ENCODE measurements at places on chromosomes 6 and 20.

DNA sequence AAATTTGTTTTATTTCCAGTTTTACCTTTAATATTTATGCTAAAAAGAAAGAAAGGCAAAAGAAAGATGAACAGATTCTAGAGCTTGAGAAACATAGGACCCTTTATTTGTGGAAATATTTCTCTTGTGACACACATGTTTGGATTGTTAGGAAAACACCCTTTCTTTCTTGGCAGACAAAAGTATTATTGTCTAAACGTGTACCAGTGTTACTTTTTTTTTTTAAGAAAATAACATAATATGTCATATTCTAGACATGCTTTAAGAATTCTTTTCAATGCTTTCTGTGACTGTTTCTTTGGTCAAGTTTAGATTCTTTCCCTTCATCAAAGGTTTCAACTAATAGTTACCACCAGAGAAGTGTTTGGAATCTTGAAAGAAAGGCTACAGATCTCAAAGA lies 183.4 kb upstream of the CNR1 start:
- no peak for DNase-seq

GRCh38 chr20:47700327-47700726 lies 85.0 kb downstream of the SULF2 start:
- no peak for DNase-seq

DNA sequence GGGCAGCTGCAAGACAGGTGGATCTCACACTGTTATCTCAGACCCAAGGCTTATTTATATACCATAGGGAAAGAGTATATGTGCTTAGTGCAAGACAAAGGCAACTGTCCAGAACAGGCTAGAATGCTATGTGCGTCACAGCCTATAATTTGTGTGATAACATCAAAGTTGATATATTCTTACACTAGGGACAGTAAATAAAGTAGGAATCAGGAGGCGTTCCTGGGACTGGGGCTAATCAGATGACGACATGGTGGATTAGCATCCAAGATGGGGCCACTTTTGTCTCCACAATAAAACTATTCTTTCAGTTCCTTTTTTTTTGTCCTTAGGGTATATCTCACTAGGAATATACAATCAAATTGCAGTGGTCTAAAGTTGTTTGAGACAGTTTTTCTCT lies 54.9 kb upstream of the IER3 start:
- no peak for DNase-seq

DNA sequence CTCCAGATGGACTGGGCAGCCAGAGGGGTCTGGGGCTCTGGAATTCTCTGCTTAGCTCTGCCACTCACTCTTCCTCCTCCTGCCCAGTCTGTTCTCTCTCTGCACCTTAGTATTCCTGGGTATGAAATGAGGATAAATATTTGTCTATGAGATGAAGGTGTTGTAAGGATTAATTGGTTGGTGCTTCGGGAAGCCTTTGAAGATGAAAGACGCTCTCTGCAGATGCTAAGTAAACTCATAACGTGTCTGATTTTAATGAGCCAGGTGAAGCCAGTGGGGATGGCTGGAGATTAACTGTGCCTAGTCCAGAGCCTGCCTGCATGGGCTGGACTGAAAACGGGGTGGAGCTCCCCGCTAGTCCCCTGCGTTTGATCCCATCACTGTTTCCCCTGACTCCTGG lies 23.1 kb upstream of the TCP11 start:
- DNase-seq = no peak

GRCh38 chr20:47070176-47070575 lies 175.5 kb downstream of the EYA2 start:
- no peak for DNase-seq

DNA sequence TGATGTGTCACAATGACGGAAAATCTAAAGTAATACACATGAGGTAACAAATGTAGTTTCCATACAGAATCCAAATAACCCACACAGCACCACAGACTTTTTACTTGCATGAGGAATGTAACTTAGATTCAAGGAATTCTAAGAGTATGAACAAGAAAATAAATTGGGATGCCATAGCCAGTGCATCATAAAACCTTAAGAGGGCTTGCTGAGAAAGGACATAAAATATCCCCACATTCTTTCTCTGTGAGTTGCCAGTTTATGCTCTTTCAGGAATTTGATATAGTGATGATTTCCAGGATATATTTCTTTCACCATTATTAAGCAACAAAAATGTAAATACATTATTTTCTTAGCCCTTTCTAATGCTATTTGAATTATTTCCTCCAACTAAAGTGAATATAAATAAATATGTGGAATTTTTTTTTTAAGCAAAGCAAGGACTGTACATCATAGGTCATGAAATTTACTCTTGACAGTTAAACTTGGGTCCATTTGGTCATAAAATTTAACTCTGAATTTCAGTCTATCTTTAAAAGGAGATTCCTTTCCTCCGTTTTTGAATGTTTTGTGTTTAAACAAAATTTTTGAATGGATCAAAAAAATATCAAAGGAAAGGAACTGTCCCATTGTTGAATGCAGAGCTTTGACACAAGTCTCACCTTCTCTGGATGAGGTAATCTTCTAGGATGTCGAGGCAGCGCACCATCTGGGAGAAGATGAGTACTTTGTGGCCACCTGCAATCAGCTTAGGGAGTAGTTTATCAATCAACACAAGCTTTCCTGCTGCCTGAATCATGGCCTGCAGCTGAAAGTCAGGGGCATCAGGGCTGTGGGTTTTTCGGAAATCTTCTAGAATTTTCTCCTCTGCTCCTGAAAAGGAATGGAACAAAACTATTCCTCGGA lies 116.3 kb upstream of the EMILIN3 start:
- DNase-seq = no peak

GRCh38 chr20:5416086-5416485 lies 99.3 kb upstream of the PROKR2 start:
- DNase-seq = no peak

- DNase-seq = no peak
Measured at GRCh38 chr6:33073431-33073871, at the start of gene HLA-DPA1. Gene HLA-DPA1 (minus strand): TSS chr6:33073649.

All from right kidney (tissue), 9 donors.